AG08396 (cell line): ENCODE measurements at places on chromosomes 12 and 14.

DNA sequence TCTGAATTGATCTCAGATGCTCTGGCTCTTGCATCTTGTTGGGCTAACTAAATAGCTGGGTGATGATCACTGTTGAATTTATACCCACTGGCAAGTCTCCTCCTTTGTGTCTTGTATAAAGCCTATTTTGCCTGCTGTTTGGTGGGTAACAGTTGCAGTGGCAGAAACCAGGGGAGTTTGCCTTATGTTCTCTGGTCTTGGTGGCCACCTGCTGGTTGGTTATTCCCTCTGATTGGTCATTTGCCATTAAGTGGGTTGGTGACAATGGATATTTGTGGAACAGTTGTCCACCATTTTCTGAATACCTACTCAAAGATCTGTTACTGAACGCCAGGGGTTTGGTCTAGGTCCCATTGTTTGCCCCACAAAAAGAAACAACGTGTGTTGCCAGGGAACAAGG is 52.1 kb downstream of the AVPR1A start:
- DNase-seq, result no peak

- DNase-seq, result no peak
Measured at GRCh38 chr14:93369713-93370266, 22.8 kb downstream of the COX8C start.

- DNase-seq, result no peak
Measured at GRCh38 chr12:67692966-67693365, 44.4 kb downstream of the DYRK2 start.

- peak; percentile 60 for DNase-seq
Measured at GRCh38 chr12:49783917-49784676, 42.7 kb downstream of the TMBIM6 start.

GRCh38 chr14:53743371-53743770 is 213.3 kb downstream of the BMP4 start:
- DNase-seq, result no peak

- DNase-seq, result no peak
Measured at GRCh38 chr14:97995531-97995930, 1198.3 kb downstream of the VRK1 start.

DNA sequence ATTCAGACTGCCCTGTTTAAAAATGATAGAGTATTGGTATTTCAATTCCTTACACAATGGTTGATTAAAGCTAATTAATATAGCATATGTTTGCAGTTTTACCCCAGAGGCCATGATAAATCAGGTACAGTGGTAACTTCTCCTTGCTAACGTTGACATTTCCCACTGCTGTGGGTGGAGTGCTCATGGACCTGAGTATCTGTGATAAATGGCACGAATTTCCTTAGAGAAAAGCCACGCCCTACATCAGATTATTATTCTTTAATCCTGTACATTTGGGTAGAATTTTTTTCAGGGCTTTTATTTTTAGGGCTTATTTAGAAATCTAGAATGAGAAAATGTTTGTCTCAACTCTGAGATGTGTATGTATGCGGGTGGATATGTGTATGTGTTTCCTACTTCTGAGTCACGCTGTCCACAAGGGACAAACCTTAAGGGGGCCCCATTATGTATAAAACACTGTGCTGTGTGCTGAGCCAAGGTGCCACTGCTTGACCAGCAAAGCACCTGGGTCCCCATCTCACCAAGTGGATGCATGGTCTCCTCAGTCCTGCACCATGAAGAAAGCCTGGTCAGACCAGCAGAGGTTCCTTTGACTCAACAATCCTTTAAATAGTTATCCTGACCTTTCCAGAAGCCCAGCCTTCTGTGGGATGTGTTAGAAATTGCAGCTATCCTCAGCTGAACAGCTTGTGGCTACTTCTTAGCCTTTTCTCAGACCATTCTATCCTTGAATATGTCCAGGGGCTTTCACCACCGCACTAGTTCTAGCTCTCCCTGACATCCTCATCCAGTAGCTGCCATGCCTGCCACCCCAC is 57.9 kb upstream of the STK38L start:
- no peak for DNase-seq

DNA sequence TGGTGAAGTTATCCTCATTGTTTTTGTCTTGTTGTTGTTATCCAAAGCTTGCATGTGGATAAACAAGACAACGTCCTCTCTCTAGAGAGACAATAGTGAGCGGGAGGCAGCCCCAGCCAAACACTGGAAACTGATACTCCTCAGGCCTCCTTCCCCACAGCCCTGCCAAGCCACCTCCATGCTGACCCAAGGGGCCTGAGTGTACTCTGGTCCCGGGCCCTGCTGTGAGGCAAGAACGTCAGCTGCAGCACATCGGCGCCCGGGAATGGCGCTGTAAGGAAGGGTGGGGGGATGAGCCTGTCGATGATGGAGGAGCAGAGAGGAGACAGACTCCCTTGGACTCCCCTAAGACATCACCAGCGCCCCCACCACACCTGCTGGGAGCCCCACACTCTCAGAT is 83.6 kb downstream of the ANO2 start:
- no peak for DNase-seq

- DNase-seq, result no peak
Measured at GRCh38 chr14:104091927-104092771, 6.6 kb downstream of the ASPG start.
